ENCODE measurements at places on chromosomes 6 and 20.

- no peak for DNase-seq
Observed at GRCh38 chr6:155400654-155400965, 55.0 kb downstream of the NOX3 start.

- no peak for DNase-seq
Observed at GRCh38 chr6:118755941-118756646, 104.7 kb upstream of the CEP85L start.

DNA sequence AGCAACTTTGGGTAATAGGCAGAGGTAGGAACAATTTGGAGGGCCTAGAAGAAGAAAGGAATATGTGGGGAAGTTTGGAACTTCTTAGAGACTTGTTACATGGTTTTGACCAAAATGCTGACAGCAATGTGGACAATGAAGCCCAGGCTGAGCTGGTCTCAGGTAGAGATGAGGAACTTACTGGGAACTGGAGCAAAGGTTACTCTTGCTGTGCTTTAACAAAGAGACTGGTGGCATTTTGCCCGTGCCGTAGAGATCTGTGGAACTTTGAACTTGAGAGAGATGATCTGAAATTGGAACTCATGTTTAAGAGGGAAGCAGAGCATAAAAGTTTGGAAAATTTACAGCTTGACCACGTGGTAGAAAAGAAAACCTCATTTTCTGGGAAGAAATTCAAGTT, 28.3 kb upstream of the TMEM200A start:
- DNase-seq, result no peak

- DNase-seq, result no peak
Observed at GRCh38 chr6:169935861-169936260, 184.4 kb downstream of the ERMARD start.

GRCh38 chr6:150761771-150762170, 103.7 kb upstream of the MTHFD1L start:
- no peak for DNase-seq

GRCh38 chr20:61173267-61173666, 78.8 kb upstream of the CDH4 start:
- DNase-seq, result no peak

DNA sequence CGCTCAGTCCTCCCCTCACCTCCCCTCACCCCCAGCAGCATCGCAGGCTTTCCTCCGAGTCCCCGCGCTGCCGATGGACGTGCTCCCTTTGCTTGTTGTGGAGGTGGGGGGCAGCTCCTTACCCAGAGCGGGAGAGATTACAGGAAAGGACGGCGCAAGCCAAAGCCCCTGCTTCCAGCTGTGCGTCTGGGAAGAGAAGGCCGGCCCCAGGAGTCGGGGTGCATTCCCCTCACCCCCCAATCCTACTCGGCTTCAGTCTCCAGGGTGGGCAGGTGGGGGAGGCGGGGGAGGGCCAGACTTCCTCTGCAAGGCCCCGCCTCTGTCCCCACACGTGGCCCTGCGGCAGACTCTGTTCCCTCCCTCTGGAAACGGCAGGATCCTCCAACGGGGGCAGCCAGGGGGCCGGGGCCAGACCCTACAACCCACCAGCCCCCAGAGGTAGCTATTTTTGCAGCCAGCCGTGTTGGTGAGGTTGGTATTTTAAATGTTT, 43.6 kb downstream of the NTSR1 start:
- DNase-seq, result no peak

DNA sequence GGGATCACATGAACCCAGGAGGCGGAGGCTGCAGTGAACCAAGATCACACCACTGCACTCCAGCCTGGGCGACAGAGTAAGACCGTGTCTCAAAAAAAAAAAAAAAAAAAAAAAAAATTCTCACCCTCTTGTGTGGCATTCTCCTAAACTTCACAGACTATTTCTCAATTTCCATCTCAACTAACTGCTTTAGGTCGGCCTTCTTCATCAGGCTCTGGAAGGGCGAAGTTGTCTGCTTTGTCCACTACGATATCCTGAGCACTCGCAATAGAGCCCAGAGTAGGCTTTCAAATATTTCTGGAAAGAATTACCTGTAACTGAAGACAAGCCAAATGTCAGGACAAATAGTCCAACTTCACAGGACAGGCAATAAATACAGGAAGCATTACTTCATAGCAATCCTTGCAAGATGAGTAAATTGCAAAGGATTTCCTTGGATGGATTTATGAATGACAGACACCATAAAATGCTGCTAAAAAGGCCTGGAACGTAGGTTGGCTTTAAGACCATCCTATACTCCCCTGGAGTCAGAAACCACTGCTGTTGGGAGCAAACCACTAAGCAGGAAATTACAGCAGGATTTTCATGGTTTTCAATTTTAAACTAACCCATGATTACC, 116.3 kb upstream of the SLC2A12 start:
- DNase-seq, result no peak

DNA sequence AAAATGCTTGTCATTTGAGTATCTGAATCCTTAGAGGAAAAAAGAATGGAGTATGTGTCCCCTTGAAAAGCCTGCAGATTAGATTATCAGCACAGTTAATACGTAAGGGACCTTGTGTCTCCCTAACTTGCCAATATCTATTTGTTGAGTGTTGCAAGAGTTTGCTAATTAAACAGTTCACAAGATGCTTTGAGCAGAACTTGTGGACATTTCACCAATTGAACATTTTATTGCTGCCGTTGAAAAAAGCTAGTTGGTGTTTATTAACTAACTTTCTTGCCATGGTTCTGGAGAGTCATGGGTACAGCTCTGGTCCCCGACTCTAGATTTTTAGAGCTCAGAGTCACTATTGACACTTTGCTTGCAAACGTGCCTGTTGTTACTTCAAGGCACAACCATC, 30.6 kb upstream of the PRDM1 start:
- DNase-seq, result no peak

GRCh38 chr6:28407401-28407800, 7.9 kb upstream of the ZSCAN12 start:
- no peak for DNase-seq

DNA sequence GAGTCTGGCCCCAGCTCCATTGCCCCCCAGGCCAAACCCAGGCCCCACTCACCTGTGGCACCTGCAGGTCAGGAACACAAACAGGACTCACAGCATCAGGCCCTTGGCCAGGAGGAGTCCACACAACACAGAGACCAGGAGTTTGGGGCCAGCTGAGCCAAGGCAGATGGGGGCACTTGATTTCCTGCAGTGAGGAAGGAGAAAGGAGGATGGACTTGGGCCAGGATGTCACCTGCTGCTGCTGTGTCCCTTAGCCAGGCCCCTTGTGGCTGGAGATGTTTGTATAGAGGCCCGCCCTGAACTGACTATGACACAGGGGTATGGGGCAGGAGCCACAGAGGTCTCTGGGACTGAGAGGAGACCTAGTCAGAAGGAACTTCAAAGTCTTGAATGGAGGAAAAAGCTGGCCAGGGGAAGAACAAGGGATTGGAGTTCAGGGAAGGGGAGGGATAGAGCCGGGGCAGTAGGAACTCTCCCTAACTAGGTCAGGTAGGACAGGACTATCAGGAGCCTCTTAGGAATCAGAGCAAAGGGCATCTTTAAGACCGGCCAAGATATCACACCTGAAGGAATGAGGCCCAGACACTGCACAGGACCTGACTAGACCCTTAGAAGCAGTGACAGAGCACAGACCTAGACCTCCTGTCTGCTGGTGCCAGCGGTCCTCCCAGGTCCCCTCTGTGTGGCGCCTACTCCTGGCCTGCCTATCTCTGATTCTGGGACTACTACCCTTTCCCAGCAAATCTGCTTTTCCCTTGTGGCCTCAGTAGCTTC, 8.8 kb upstream of the TREML2 start:
- DNase-seq, result no peak

DNA sequence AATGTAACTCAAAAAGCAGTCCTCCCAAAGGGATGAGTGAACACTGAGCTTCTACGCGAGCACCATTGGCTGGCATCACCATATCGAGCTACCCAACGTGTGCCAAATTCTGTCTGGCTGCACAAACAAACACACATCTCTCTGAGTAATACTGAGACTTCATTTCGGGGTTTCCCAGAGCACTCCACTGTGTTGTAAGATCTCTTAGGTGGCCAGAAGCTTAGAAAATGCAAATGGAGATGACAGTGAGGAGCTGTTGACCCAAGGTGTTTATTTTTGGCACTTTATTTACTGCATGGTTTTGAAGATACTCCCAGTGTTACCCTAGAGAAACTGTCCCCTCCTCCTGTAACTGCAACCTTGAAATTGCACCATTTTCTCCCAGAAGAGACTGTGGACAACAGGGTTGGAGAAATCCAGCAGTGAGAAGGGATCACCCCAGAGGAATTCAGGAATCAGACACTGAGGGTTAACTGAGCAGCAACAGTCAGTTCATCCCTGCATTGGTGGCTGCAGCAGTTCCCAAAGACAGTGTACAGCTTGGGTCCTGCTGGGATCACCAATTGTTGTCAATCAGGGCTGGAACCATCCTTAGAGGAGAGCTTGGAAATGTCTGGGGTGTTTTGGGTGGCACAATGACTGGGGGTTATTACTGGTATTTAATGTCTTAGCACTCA, 1.0 kb upstream of the RIPOR2 start:
- DNase-seq, result no peak

DNA sequence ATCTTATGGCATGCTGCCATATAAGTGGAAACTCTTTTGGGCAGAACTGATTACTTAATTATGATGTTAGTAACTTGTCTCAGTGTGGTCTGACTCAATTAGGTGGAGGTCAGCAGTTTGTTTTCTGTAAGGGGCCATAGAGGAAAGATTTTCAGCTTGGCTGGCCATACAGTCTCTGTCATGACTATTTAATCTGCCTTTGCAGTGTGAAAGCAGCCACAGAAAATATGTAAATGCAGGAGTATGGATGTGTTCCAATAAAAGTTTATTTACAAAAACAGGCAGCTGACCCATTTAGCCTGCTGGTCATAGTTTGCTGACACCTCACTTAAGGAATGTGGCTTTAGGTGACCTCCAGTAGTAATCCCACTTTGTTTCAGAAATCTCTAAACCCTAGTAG, 700.7 kb downstream of the EPM2A start:
- DNase-seq, result no peak

DNA sequence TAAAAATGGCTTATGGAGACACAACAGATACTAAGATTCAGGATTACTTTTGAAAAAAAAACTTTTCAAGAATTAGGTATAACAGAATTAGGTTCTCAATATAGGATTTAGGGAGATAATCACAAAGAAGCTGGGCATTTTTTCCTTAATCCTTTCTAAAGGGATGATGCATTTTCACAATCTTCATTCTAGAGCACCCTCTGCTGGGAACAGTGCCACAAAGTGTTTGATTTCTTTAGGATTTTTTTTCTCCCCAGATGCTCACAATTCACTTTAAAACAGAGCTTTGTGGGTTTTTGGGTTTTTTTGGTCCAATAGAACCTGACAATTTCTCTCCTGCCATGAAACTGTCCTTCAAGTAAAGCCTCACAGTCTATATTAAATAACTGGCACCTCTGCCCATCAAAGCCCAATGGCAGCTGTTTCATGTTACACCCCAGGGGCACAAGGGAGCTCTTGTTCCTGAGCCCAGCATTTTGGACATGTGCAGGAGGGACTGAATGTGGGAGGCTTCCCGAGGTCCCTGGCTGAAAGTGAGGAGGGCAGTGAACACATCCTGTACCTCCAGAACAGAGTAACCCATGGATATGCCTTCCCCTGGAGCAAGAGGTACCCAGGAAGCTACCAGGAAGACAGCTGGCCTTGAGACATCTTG, 39.7 kb downstream of the PREP start:
- no peak for DNase-seq

GRCh38 chr6:34378470-34378869, 14.0 kb downstream of the NUDT3 start:
- DNase-seq, result no peak

DNA sequence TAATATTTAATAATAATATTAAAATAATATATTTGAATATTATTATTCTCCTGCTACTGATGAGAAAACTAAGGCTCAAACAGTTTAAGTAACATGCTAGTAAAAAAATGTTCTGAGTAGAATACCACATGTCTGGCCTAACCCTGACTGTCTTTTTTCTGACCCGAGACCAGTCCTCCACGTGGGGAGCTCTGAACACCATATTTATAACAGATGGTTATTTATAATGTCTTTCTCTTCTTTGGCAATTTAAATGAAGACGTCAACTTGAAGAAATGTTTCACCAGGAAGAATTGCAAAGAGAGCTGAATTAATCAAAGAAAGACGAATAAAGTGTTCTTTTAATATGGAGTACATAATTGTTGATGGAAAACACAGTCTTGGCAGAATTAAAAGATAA, 82.0 kb downstream of the SLC22A3 start:
- no peak for DNase-seq

DNA sequence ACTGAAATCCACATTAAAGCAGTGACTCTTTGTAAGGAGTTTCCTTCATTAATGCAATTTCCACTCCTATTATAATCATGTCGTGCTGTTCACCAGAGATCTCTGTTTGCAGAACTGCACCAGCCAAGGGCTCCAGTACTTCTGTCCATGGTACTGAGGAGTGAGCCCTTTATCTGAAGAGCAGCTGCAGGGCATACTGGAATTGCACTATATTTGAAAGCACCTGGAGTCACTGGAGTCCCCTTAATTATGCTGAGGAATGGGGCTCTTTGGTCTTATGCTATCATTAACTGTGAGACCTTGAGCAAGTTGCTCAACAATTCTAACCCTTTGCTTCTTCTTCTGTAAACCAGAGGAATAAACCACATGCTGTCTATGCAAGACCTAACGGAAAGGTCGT, 61.7 kb upstream of the NUP153 start:
- DNase-seq, result no peak

DNA sequence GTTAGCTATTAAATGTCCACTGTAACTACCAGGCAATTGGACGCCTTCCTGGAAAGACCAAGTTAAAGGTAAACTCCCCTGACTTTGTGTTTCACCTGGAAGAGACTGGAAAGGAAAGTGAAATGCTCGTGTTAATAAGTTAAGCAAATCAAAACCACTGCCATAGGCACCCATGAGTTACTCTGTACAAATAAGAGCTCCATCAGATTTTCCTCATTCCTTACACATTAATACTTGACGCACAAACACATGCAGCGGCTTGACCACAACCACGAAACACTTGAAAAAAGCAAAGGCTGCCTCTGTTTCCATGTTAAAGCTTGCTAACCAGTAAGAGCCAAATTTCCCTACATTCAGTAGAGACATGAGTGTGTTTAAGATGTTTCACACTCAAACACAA, 19.8 kb downstream of the GCM1 start:
- DNase-seq, result no peak

GRCh38 chr6:41046084-41046483, 3.8 kb downstream of the TSPO2 start:
- no peak for DNase-seq

All from mesothelial cell of epicardium (in vitro differentiated cells).